ENCODE measurements at places on chromosomes 2 and 18.
A peak's percentile ranks its signal among the peaks of the same experiment; 100 is the strongest.

- DNase-seq = peak; percentile 24
Measured at GRCh38 chr2:23460228-23460627, 75.2 kb downstream of the KLHL29 start.

DNA sequence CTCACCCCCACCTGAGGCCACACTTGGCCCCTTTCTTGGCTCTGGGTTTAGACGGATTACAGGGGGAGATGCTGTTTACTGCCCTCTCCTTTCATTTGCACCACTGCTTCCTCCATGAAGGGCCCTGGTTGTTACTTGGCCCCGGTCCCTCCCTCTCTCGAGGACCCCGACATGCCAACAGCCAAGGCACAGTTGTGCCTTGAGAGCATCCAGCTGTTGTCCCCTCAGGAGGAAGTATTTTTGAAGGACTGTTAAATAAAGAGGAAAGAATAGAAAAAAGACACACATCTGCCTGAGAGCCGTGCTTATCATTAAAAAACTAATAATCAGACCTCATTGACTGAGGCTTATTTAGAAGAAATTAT lies 44.0 kb downstream of the ITGB1BP1 start:
- DNase-seq = no peak

DNA sequence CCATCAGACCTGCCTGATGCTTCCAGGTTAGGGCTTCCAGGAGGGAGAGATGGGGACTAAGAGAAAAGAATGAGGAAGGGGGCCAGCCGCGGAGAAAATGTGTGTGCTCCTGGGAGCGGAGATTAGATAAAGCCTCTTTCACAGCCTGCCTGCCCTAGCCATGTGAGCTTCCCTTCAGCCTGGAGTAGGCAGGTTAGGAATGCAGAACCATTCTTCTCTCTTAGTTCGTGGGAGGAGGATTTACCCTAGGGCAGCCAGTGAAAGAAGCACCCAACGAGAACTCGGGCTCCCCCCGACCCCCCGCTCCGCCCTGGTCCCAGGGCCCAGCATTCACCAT lies 36.1 kb downstream of the POMC start:
- DNase-seq = no peak

DNA sequence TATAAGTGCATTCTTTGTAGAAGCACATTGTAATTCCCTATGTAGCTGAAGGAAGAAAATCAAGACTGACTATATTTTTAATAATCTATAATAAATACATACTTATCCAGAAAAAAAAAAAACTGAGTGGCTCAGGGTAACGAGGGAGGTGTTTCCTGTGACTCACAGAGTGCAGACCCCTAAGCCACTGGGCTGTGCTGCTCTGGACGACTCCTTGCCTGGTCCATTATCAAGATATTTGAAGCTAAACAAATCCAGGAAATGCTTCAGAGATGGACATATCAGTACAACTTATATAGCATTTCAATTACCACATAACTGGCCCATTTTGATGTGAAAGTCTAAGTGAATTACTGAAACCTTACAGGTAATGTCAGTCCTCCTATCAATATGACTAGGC lies 80.6 kb downstream of the PIGN start:
- DNase-seq = no peak

GRCh38 chr18:37946324-37946723 lies 380.7 kb upstream of the CELF4 start:
- no peak for DNase-seq

DNA sequence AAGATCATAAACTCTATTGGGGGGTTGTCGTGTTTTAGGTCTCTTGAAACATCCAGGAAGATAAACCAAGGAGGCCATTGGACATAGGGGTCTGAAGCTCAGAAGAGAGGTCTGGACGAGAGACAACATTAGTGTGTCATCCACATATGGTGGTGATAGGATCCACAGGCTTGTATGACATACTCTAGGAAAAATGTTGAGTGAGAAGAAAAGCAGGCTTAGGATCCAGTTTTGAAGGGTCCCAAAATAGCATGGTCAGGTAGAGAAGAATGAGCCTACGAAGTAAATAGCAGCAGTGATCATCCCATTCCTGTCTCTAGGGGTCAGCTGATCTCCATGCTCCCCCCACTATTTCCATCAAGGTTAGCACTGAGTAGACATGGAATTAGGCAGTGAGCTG lies 166.8 kb downstream of the ANKRD30B start:
- no peak for DNase-seq

- no peak for DNase-seq
Measured at GRCh38 chr2:203549406-203549805, 14.3 kb upstream of the RAPH1 start.

- no peak for DNase-seq
Measured at GRCh38 chr2:67528320-67528719, 131.2 kb downstream of the ETAA1 start.

DNA sequence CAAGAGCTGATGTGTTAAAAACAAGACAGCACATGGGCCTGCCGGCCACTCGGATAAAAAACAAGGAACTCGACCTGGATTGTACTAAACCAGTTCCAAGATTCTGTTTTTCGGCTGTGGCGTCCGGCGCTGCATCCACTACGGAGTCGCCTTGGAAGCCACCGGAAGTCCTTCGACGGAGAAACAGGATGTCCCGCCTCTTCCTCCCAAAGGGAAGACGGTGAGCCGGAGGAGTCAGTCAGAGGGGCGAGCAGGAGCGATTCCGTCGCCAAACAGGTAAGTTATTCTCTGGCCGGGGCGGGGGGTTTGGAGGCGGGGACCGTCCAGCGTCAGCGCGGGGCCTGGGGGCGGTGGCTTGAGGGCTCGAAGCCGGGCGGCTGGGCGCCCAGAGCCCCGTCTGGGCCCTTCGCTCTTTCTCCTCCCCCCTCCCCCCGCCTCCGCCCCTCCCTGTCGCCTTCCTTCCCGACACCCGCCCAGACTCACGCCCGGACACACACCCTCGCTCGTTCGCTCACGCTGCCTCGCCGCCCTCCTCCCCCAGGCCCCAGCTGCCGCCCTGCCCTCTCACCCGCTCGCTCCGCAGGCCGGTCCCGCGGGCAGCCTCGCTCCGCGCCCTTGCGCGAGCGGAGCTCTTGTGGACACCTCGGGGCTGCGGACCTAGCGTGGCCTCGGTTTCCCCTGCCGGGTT lies at the start of gene ZNF407:
TSS of gene ZNF407 (plus strand) at position 209 of the 688 bp plus-strand sequence. CDS start 33,150 bp downstream, outside the sequence.
- DNase-seq = peak; percentile 85

- no peak for DNase-seq
Measured at GRCh38 chr18:55906536-55906935, 318.5 kb upstream of the TCF4 start.

DNA sequence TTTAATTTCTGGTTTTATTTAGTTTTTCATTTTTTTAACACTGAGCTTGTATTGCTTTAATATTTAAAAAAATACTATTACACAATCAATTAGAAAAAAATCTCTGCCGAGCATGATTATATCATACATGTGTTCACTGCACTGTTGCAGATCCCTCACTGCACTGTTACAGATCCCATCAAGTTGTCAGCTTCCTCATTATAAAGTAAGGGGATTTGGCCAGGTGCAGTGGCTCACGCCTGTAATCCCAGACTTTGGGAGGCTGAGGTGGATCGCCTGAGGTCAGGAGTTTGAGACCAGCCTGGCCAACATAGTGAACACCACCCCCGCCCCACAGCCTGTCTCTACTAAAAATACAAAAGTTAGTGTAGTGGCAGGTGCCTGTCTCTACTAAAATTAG lies 33.0 kb upstream of the METTL21A start:
- DNase-seq = no peak

- DNase-seq = no peak
Measured at GRCh38 chr2:65165558-65165957, 35.7 kb upstream of the RAB1A start.

GRCh38 chr18:58188996-58189395 lies 145.0 kb downstream of the NEDD4L start:
- DNase-seq = no peak

DNA sequence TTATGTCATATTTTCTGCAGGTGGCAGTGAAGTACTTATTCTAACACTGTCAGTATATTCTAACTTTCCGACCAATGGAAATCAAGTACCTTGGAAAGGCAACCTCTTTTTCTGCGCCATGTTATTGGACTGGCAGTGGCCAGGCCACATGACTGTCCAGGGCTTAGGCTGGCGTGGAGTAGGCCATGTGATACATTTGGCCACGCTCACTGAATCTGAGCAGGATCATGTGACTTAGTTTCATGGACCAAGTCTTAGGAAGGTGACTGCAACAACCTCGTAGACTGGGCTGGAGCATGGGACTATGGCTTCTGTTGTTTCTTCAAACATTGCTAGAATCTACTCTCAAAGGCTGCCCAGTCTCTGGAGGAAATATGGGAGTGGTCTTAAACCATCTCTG lies 60.4 kb upstream of the HAAO start:
- DNase-seq = no peak

DNA sequence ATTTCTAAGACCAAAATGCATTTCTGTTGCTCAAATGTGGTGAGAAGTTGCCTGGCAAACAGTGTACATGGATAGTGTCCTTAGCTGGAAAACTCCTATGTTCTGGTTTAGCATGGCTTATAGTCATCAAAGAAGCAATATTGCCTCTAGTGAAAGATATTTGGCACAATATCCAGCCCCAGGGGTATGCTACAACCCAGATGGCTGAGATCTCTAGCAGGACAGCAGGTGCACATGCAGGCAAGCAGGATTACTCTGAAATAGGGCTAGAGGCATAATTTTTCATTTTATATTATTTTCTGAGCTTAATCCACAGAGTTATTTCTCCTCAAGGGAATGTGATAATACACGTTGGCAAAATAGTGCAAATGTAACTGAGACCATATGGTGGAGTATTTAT lies 34.0 kb downstream of the CCDC195 start:
- no peak for DNase-seq

- DNase-seq = no peak
Measured at GRCh38 chr2:239201884-239202283, 198.9 kb downstream of the HDAC4 start.

- DNase-seq = no peak
Measured at GRCh38 chr18:62878305-62878704, 163.0 kb downstream of the PHLPP1 start.

- DNase-seq = no peak
Measured at GRCh38 chr2:98828793-98829371, 98.0 kb upstream of the MGAT4A start.

DNA sequence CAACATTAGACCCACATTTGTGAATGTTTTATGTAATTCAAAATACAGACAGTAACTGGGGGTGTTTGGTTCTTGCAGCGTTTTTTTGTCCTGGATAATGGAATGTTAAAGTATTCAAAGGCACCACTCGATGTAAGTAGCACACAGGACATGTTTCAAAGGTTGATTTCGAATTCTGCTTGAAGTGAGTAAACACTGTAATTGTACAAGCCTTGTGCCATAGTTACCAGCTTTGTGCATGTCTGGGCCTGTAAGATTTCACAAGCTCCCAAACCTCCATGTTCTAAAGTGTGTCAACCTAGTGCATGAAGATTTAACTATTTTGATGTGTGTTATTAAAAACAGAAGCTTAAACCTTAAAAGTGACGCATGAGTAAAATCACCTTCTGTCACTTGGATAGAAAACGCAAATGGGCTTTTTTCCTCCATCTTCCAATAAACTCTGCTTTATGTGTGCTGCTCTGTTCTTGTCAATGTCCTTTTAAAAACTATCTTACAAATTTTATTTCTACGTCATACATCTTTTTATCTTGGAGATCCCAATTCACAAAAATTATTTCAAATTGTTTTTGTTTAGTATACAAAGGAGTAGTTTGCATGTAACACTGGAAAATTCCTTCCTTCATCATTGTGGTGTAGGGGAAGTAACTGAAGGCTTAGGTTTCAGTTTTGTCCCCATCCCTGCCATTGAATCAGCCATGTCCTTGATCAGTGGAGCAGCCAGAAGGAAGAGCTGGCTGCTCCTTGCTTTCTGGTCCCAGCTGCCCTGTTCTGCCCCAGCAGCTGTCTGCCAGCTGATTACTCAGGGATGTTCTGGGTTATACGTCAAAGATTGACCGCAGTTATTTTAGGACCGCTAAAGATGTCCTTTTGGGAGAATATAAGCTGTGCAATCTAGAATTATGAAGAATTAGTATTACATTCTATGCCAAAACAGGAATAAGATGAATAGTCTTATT lies 119.2 kb downstream of the PRKRA start:
- no peak for DNase-seq

- no peak for DNase-seq
Measured at GRCh38 chr18:70292628-70293027, 3.8 kb downstream of the SOCS6 start.

- no peak for DNase-seq
Measured at GRCh38 chr2:140085674-140086073, 1305.5 kb upstream of the NXPH2 start.

GRCh38 chr2:19350678-19351401 lies 7.6 kb downstream of the OSR1 start:
- DNase-seq = no peak

Data from Panc1 (cell line).